Naive thymus-derived CD4-positive, alpha-beta T cell (primary cell): ENCODE measurements at places on chromosomes 13 and 19.

- H3K4me1 ChIP-seq: peaks cover 4% of the 10 kb centered on the region
- no peak for DNase-seq
- no peaks in the 10 kb centered on the region for H3K27me3 ChIP-seq
- H3K27ac ChIP-seq: no peak overlapping the region
These were observed 2.9 kb downstream of the RASIP1 start for GRCh38 chr19:48737360-48737998.

GRCh38 chr13:113850722-113851479, 13.0 kb downstream of the GAS6 start:
- no peak overlapping the region for H3K27ac ChIP-seq
- H3K36me3 ChIP-seq: no peaks in the 10 kb centered on the region
- no peak for DNase-seq
- H3K27me3 ChIP-seq: no peaks in the 10 kb centered on the region
- no peak overlapping the region for H3K4me3 ChIP-seq

DNA sequence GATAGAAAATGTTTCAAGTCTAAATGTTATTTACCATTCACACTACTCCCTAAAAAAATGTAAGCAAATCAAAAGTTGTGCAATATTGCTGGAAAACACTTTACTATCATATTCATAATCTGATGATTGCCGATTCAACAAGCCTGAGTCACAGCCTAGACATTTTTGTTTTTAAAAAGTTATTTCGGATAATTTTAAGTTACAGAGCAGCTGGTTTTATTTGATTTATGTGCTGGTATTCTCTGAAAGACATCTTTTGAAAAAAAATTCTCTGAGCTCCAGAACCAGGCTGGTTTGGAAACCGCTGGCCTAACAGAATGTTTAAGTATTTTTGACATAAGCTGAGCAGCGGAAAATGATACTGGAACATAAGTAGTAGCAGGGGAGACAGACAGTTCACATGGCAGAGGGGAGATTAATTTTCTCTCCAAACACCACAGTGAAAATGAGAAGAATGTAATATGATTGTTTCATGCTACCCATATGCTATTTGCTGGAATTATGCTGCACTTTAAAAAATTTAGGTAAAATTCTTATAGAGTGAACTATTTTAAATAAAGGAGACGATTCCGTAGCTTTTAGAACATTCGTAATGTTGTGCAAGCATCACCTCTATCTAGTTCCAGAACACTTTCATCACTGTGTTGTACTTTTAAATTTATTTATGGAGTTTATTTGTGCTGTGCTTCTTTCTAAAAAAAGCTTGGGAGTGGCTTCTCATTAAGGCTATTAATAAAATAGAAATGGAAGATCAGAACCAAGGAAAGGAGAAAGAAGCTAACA, 36.1 kb downstream of the TBC1D4 start:
- H3K36me3 ChIP-seq: no peaks in the 10 kb centered on the region
- H3K4me3 ChIP-seq: no peak overlapping the region
- H3K27me3 ChIP-seq: no peaks in the 10 kb centered on the region
- H3K4me1 ChIP-seq: no peaks in the 10 kb centered on the region
- no peak for DNase-seq
- H3K27ac ChIP-seq: no peak overlapping the region

DNA sequence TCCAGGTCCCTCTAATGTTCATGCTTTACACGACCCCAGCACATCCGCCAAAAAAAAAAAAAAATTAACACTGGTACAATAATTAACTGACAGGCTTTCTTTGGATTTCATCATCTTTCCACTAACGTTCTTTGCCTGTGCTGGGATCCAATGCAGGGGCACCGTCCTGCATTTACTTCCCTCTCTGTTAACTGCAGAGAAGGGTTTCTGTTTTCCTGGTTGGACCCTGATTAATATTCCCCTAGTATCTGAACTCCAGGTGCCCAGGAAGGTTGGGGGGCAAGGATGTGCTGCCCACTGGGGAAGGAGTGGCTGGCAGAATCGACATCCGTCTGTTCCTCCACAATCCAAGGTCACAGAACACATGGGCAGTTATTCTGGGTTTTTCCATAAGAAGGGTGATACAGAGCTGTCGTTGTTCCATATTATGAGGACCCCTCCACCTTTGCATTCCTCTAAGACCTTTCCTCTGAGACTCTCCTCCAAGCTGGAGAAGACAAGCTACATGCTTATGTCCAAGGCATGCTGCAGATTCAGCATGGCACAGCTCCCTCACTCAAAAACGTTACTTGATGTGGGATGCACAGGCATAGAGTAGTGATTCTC, 4.5 kb upstream of the LAIR1 start:
- H3K4me3 ChIP-seq: peak overlapping the region; percentile 34
- no peaks in the 10 kb centered on the region for H3K27me3 ChIP-seq
- no peak for DNase-seq
- H3K4me1 ChIP-seq: peaks cover 57% of the 10 kb centered on the region
- no peaks in the 10 kb centered on the region for H3K36me3 ChIP-seq

DNA sequence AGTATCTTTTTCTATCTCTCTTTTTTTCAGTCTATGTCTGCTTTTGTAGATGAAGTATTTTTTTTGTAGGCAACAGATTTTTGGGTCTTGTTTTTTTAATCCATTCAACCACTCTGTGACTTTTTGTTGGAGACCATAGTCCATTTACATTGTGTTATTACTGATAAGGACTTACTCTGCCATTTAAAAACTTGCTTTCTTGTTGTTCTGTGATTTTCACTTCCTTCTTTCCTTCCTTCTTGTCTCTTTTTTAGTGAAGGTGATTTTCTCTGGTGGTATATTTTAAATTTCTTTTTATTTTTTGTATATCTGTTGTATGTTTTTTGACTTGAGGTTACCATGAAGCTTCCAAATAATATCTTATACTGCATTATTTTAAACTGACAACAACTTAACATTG, 79.5 kb downstream of the COG6 start:
- H3K27me3 ChIP-seq: no peaks in the 10 kb centered on the region
- H3K36me3 ChIP-seq: no peaks in the 10 kb centered on the region
- no peak for DNase-seq
- H3K4me1 ChIP-seq: no peaks in the 10 kb centered on the region
